CD4-positive, alpha-beta T cell treated with Interleukin-4 for 1 hour (primary cell): ENCODE measurements at places on chromosomes 12 and 14.

GRCh38 chr12:113030875-113031525 lies 25.5 kb upstream of the DTX1 start:
- DNase-seq, result no peak

GRCh38 chr12:99111600-99111999 lies 466.5 kb downstream of the APAF1 start:
- DNase-seq, result no peak

GRCh38 chr14:98173305-98173704 lies 1098.7 kb downstream of the BCL11B start:
- DNase-seq, result peak; percentile 81

DNA sequence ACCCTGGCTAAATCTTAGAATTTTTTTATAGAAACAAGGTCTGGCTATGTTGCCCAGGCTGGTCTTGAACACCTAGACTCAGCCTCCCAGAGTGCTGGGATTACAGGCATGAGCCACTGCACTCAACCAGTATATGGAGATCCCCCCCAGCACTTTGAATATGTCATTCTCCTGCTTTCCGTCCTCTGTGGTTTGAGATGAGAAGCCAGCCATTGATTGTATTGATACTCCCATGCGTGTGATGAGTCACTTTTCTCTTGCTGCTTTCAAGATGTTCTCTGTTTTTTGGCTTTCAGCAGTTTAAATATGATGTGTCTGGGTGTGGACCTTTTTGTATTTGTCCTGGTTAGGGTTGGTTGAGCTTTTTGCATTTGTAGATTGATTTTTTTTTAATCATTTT lies 75.2 kb upstream of the DNM1L start:
- no peak for DNase-seq

GRCh38 chr14:99272899-99273765 lies 1.1 kb upstream of the BCL11B start:
- DNase-seq, result peak; percentile 49

DNA sequence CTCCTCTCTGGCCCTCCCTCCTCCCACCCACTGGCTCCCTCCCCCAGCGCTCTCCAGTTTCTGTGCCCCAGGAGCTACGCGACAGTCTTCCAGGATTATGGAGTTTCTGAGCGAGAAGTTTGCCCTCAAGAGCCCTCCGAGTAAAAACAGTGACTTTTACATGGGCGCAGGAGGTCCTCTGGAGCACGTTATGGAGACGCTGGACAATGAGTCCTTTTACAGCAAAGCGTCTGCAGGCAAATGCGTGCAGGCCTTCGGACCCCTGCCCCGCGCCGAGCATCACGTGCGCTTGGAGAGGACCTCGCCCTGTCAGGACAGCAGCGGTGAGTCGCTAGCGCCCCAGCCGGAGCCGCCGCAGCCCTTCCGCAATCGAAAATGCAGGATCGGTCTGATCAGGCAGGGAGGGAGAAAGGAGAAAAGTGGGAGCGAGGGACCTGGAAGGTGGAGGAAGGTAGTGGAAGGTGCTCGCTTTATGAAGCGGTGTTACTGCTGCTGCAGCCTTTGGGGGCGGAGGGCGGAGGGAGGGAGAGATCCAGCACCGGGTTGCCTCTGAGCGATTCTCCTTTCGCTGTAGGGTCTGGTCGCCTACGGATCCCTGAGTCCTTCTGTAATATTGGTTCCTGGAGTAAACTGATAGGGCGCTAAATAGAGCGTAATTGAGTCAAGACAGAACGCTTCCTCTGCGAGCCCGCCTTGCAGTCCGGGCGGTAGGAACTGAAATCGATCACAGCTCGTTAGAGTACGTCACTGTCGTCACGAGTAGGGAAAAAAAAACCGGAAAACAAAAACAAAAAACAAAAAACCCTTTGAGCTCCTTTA lies at the start of gene ALX1:
Gene ALX1 (plus strand): TSS at position 56 of the 819 bp plus-strand sequence. CDS start 42 bp downstream, at position 98.
- DNase-seq, result no peak

DNA sequence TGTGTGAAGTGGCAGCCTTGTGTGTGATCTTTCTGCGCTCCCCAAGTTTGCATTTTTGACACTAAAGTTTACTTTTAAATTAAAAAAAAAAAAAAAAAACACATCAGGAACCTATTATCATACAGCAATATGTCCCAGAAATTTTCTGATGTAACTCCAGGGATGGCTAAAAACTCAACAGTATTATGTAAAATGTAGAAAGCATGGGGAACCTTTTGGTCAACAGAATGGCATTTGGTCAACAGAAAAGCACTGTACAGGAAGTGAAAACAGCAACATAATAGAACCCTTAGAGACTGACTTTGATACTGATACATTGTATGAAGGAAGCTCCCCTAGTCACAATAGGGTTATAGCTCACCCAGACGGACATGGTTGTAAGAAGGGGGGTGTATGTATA lies 224.3 kb downstream of the ITPR2 start:
- DNase-seq, result no peak

GRCh38 chr12:89825591-89826449 lies 117.2 kb upstream of the ATP2B1 start:
- DNase-seq, result no peak

- no peak for DNase-seq
Measured at GRCh38 chr12:60148109-60148508, 552.3 kb downstream of the SLC16A7 start.

GRCh38 chr12:55724940-55725309 lies 3.9 kb downstream of the CD63 start:
- DNase-seq, result no peak

DNA sequence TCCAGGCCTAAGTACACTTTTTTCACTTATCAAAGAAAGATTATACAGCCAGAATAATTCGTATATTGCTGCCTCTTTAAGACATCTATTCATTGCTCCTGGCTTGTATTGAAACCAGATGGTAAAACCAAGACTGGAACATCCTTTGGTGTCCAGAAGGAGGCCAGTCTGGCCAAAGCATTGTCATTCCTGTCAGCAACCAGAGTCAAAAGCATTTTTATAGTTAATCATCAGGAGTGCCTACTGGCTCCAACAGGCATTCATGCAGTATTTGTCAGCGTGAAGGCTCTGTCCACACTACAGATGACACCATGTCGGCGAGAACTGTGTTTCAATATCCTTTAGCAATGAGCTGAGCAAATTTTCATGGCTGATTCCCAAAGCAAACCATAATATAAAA lies 118.0 kb upstream of the G2E3 start:
- DNase-seq, result no peak

GRCh38 chr14:83863042-83863774 lies 1666.7 kb upstream of the FLRT2 start:
- DNase-seq, result no peak

- DNase-seq, result peak; percentile 40
Measured at GRCh38 chr14:67704484-67705089, 2.9 kb downstream of the RDH12 start.

DNA sequence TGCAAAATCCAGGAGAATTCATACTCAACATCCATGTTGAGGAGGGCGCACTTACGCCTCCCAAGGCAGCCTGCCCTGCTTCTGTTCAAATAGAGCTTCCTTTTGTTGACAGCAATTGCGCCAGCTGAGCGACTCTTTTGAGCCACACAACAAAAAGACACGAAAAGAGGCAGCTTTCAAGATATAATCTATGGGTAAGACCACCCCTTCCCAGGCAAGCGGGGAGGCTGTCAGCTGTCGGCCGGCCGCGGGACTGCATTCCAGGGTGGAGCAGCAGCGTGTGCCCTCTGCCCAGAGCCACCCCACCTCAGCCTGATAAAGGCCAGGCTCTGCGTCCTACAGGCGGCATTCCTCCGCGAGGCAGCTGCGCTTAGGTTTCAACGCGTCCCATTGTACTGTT lies 15.8 kb upstream of the STAB2 start:
- DNase-seq, result no peak

DNA sequence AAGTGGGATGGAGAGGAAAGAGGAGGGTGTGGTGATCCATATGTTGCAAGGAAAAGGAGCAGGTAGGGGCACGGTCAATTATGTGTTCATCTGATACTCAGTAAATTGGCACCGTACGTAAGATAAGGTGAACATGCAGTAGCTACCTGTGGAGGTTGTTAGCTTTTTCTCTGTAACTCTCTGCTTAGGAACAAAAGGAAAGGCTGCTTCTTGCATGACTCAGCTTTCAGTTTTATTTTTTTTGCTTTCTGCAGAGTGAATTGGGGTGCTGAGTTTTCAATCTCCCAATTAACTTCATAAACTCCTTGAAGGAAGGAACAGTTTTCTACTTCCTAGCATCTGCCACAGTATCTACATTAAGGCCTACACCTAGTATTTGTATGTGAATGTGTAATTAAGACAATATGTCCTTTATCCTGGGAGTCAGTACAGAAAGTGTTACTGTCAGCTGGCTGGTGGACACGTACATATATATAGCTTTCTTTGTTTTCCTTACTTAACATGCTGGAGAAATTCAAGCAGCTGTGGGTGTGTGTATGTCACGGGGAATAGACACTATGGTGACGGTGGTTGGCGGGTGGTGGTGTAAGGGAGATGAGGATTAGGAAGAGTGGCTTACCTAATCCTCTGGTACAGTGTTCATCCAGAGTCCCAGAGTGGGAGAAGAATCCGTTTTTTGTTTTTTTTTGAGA lies 40.1 kb upstream of the WNK1 start:
- DNase-seq, result no peak

DNA sequence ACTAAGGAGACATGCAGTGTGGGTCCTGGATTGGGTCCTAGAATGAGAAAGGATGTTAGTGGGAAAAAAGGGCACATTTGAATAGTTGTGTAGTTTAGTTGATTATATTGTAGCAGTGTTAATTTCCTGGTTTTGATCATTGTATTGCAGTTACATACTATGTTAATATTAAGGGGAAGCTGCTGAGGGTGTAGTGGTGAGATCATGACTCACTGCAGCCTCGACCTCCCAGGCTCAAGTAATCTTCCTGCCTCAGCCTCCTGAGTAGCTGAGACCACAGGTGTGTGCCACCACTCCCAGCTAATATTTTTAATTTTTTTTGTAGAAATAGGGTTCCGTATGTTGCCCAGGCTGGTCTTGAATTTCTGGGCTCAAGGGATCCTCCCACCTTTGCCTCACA lies 21.7 kb downstream of the BORCS5 start:
- DNase-seq, result peak; percentile 31

- DNase-seq, result no peak
Measured at GRCh38 chr14:44783901-44784300, 177.8 kb downstream of the KLHL28 start.

DNA sequence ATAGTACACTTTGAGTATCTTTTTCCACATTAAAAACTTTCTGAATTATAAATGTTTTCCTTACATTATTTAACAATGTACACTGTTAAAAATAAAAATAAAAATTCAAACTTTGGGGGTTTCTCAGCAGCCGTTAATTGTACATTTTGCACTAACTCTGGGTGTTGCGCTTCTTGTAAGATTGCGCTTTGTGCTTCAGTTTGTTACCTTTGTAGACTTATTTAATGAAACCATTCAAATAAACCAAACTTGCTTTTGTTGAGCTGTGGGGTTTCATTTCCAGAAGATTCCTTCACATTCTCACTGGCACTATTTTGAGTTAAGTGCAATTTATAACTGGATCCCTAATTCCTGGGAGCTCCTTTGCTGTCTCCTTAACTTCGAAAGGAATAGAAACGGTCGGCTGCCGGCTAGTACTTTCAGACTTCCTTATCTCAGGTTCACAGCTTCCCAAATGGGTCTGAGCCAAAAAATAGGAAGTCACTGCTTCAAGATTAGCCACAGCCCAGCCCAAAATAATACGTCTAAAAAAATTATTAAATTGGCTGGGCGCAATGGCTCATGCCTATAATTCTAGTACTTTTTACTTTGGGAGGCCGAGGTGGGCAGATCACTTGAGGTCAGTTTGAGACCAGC lies 38.2 kb downstream of the RAD52 start:
- DNase-seq, result no peak

- no peak for DNase-seq
Measured at GRCh38 chr12:114481200-114481535, 75.2 kb upstream of the TBX5 start.

DNA sequence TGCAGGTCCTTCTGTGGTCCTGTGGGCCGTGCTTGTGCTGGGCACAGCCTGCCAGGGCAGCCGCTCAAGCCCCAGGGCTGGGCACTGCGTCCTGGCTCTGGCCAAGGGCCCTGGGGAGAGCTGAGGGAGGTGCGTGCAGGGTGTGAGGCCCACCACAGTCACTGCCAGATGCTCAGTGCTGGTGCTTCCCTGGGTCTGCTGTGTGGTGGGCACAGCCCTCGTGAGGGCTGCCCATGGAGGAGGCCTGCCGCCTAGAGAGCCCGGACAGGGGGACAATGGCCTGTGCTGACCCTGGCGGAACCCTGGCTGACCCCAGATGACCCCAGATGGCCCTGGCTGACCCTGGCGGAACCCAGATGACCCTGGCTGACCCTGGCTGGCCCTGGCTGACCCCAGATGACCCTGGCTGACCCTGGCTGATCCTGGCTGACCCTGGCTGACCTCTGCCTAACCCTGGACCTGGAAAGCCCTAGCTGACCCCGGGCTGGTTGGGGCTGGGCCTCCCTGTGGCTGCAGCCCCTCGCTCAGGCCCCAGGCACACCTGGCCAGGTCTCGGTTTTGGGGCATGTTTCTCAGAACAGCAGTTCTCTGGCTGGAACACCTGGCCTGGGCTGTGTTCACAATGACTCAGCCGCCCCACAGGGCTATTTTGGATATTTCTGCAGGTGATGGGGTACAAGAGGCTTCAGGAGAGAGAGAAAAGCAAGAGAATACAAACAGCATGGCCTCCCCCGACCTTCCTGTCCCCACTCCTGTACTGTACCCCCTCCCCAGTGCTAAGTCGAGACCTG lies 55.4 kb downstream of the TMEM121 start:
- DNase-seq, result peak; percentile 42

GRCh38 chr14:37508503-37508902 lies 86.5 kb downstream of the FOXA1 start:
- no peak for DNase-seq

DNA sequence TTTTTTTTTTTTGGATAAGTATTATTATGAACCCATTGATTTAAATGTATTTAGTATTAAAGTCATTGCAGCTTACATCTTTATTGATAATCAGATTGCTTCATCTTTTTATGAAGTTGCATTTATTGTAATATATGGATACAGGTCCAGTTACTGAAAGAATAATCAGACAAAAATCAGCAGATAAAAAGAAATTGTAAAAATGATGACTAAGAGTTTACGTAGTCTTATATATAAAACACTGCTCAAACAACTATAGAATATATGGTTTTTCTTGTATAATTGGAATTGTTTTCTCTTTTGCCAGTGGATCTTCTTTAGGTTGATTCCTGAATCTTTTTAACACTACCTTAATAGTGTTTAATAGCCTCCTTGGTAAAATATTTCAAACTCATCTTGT lies 378.3 kb downstream of the DUSP6 start:
- DNase-seq, result no peak

DNA sequence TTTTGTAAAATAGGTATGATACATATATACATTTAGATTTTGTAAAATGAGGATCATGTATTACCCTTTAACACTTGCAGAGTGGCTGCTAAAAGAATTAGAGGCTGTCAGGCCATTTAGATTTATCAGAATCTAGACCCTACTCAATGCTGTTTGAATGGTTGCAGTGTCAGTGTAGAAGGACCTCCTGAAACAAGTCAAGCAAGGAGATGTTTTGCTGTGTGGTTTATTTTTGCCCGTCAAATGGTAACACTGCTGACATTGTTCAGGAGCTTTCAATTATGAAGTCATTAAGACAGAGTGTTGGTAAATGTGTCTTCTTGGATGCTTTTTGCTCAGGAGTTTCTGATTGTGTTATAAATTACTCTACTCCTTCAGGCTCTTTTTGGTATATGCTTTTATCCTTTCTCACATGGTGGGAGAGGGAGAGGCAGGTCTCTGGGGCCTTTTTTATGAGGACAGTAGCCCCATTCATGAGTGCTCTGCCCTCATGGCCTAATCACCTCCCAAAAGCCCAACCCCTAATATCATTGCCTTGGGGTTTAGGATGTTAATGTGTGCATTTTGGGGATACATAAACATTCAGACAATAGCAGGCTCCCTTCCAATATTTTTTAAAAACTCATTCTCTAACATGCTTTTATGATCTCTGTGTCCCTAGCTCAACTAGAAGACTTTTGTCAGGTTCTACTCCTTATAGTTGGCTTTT lies 16.5 kb downstream of the EID3 start:
- no peak for DNase-seq
